NCI-H345 (cell line): ENCODE measurements at places on chromosomes 12 and 14.

GRCh38 chr12:129393357-129393937, 510.4 kb downstream of the TMEM132D start:
- DNase-seq, result no peak

DNA sequence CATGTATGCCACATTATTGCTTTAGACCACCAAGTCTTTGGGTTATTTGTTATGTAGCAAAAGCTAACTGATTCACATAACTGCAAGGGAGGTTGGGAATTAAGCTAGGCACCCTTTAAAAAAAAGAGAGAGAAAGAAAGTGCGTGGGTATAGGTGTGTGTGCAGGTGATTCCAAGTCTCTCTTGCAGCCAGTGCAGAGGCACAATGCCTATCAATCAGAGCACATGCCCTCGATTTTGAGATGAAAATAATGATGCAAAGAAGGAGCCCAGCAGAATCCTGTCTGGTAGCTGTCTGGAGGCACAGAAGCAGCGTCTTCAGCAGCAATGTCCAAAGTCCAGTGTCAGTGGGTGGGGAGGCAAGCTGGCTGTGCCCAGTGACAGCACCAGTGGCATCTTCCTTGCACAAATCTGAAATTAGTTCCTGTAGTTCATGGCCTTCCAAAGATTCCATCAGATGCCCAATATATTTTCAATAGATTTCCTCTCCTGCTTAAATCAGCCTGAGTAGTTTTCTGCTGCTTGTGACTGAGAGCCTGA, 62.4 kb upstream of the TBPL2 start:
- DNase-seq, result no peak

- DNase-seq, result peak; percentile 68
Measured at GRCh38 chr12:89524541-89525304, at the start of gene GALNT4. GALNT4 (minus strand) TSS chr12:89524796; CDS start chr12:89524549, 247 bp downstream.

DNA sequence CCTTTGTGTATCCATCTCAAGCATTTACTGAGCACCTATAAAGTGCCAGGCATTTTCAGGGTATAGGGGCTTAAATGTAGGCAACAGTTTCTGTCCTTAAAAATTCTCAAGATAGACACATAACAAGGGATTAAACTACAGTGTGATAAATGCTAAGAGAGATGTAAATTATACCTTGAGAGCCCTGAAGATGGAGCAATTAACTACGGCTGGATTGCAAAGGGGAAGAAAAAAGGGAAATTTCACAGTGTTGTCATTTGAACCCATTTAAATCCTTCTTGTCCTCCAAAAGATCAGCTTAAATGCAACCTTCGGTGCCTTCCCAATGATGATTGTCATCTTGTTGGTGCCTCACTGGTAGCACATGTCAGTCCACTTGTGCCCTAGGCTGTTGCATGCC, 11.5 kb upstream of the IL26 start:
- no peak for DNase-seq

- peak; percentile 93 for DNase-seq
Measured at GRCh38 chr14:64736271-64737169, 32.3 kb downstream of the PLEKHG3 start.

DNA sequence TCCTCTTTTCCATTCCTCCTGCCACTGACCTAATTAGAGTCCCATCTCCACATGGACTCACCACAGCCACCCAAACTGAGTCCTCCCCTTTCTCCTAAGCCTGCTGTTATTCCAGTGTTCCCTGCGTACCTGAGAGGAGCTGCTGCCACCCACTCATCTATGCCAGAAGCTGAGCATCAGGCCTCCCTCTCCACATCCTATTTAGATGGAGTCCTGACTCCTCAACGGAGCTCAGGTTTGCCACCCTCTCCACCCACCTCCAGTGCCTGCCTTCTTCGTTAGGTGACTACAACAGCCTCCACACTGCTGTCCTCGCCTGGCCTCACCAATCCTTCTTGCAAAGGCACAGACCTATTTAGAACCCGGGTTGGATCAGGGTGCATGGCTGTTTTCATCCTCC, 15.2 kb upstream of the ABHD12B start:
- no peak for DNase-seq

DNA sequence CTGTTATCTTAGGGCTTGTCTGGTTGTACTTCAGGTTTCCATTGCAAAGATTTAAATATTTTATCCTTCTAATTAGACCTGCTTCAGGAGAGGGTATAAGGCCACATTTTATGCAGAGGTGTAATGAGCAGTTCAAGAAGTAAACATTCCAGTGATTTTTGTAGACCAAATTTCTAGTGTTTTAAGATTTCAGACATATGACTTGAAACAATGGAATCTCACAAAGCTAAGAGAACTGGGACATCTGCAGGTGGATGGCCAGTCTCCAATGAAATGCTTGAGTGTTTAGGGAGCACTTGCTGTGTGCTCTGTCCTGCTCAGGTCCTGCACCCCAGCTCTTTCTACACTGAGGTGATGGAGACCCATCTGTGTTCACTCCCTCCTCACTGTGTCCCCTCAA, 7.9 kb downstream of the C14orf132 start:
- no peak for DNase-seq

- DNase-seq, result no peak
Measured at GRCh38 chr14:36134038-36134437, 42.5 kb downstream of the PTCSC3 start.

GRCh38 chr12:7444076-7444475, at the start of gene CD163L1:
CD163L1 (minus strand) TSS chr12:7444153; CDS start chr12:7444127, 26 bp downstream.
- no peak for DNase-seq

- no peak for DNase-seq
Measured at GRCh38 chr12:63238892-63239291, 87.9 kb upstream of the AVPR1A start.
